ENCODE measurements at places on chromosomes 3 and 15.

- no peak for DNase-seq
These were observed 15.6 kb downstream of the CHST2 start for GRCh38 chr3:143135150-143135549.

DNA sequence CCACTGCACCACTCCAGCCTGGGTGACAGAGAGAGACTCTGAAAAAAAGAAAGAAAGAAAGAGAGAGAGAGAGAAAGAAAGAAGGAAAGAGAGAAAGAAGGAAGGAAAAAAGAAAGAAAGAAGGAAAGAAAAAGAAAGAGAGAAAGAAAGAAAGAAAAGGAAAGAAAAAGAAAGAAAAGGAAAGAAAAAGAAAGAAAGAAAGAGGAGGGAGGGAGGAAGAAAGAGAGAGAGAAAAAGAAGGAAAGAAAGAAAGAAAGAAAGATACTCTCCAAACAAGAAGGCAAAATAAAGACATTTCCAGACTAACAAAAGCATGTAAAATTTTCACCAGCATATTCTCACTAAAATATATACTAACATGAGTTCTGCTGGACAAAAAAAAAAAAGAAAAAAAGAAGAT lies 228.7 kb downstream of the DPH6 start:
- no peak for DNase-seq

DNA sequence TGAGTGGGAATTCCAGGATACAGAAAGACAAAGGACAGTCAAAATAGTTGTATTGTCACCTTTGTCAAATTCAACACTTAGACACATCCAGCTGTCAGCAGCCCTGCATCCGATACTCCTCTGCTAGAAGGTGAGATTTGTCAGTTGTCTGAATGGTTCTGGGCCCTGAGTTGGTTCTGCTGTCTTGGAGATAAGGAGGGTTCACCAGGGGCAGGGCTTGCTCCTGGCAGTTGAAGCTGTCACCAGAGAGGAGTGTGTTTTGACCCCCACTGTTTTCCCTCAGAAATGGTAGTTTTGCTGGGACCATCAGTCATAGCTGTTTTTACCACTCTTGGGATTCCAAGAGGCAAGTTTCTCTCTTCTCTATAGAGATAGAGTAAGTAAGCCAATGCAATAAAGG lies 3.2 kb upstream of the KY start:
- no peak for DNase-seq

DNA sequence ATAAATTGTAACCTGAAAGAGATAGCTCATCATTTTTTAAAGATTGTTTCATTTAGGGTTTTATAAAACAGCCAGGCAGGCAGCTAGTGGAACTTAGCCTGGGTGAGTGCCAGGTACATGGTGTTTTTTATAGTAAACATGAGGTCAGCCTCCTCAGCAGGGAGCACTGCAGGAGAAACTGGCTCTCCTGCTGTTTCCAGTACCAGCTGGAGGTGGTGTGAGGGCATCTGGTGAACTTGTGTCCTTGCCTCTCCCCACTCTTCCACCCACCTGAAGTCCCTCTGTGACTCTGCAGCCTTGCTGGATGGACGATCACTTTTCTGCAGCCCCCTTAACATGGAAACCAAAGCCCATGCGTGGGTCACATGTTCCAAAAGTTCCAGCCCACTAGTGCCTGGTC lies 128.4 kb downstream of the FAM174B start:
- no peak for DNase-seq

DNA sequence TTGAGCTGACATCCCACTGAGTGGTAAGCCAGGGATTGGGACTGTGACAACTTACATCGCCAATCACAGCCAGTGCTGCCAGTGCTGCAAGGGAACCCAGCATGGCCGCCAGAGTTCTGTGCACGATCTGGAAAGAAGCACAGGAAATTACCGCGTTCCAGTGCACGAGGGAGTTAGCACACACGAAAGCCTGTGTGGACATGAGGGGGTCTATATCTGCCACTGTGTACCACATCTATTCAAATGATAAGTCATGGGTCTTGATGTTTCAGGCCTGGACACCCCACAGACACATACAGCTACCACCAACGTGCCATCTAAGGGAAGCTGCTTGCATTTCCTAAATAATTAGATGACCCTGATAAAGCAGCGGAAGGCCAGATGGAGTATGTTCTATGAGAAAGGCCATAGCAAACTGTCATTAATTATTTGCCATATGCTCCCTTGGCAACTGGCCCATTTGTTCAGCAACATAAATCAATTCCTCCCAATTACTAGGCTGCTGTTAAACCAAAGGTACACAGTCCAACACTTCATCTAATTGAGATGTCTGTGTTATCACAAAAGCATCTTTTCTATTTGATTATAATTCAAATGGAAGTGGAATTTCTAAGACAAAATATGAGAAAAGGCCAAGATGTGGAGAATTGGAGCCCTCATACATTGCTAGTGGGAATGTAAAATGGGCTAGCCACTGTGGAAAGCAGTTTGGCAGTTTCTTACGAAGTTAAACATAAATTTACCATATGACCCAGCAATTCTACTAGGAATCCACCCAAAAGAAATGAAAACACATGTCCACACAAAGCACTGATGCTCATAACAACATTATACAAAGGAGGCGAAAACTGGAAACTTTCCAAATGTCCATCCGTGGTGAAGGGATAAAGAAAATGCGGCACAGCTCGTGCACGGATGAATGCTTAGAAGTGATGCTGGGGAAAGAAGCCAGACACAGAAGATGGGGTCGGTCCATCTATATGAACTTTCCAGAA lies 108.3 kb downstream of the OCA2 start:
- no peak for DNase-seq

- DNase-seq: no peak
These were observed 1075.1 kb downstream of the AGBL1 start for GRCh38 chr15:87154761-87155160.

DNA sequence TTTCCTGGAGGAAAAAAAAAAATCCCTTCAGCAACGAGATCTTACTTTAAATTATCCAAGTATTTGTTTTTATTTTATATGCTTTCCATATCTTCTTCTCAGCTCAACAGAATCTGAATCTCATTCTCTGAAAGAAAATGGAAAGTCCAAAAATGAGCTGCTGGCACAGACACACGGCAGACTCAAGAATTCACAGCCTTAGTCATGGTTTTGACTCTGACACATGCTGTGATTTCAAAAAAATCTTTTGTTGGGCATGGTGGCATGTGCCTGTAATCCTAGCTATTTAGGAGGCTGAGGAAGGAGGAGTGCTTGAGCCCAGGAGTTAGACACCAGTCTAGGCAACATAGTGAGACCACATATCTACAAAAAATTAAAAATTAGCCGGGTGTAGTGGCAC lies 565.0 kb downstream of the MAGI1 start:
- no peak for DNase-seq

- DNase-seq: no peak
These were observed 417.9 kb downstream of the MECOM start for GRCh38 chr3:169245631-169246030.

DNA sequence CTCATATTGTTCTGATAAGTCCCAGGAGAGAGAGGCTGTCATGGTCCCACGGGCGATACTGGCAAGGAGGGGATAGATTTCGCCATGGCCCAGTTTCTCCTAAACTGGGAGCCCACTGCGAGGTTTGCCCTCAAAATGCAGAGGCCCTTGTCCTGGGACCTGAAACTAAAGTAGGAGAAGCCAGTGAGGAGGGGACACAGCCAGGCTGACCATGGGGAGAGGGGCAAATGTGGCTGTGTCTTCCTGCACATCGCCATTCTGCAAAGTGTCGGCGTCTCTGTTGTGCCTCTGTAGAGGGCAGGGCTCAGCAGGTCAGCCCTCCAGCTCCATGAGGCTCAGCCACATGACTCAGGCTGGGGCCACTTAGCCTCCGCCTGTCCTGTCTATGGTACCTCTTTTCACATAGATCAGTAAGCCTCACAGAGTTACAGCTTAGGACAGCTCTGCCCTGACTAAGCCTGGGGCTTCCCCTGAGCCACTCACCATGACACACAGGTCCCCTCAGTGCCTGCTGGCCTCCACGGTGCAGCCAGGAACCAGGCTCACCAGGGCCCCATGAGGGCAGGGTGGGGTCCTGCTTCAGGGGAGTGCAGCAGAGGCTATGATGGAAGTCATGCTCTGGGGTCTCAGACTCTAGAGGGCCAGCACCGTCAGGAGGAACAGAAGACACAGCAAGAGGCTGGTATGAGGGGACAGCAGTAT lies 28.6 kb upstream of the PLXNA1 start:
- DNase-seq: no peak

- DNase-seq: no peak
These were observed 17.1 kb upstream of the VILL start for GRCh38 chr3:37973246-37974054.

- DNase-seq: no peak
These were observed 440.1 kb downstream of the GABRG3 start for GRCh38 chr15:27410996-27411605.

DNA sequence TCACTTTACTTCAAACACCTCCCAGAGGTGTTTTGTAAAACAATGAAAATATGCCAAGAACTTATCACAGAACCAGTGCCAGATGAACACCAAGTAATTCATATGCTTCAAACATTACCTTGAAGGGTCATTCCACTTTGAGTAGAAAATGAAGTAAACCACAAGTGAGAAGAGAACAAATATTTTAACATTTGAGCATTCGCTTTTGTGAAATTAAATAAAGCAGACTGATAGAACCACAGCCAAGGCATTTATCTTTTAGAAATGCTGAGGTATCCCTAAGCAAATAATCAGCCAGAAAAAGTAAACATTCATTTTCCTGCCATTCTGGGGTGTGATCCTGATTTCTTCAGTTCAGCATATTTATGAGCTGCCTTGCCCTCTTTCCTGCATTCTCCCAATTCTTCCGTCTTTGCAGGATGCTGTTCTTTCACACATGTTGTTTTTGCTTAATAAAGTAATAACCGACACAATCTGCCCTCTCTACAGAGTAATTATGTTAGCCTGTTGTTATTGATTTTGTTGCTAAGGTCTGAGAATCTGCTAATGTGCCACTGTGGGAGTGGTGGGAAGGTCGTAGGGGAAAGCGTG lies 235.6 kb upstream of the TGFBR2 start:
- no peak for DNase-seq

- no peak for DNase-seq
These were observed 127.3 kb upstream of the THBS1 start for GRCh38 chr15:39453620-39454019.

- DNase-seq: no peak
These were observed 67.3 kb upstream of the RASGRF1 start for GRCh38 chr15:79157631-79158592.

DNA sequence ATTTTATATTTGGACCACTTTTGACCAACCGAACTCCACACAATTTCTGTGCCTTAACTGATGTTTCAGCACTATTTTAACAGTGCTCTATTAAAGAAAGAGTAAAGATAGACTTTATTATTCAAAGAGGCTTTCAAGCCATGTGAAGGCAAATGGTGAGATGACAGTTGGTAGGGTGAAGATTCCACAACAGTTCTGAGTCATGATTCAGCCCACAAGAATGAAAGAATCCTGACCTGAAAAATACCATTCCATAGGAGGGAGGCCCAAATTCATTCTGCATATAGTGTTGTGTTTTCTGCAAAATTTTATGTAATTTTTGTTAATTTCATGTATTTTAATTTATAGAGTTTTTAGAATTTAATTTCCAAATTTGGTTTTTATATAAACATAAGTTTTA lies 135.6 kb upstream of the STAC start:
- no peak for DNase-seq

DNA sequence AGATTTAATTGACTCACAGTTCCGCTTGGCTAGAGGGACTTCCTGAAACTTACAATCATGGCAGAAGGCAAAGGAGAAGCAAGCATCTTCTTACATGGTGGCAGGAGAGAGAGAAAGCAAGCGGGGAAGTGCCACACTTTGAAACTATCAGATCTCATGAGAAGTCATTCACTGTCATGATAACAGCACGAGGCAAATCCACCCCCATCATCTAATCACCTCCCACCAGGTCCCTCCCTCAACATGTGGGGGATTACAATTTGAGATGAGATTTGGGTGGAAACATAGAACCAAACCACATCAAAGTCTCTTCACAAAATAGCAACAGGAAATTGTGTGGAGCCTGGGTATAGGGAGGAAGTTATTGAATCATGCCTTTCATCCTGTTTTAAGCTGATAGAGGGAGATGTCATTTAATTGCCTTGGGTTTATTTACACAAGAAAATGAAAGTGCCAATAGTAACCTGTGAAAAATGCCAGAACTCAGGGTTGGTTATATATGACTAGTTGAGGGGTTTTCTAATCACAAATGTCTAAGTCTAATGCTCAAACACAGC lies 624.8 kb upstream of the LMCD1 start:
- peak; percentile 60 for DNase-seq

DNA sequence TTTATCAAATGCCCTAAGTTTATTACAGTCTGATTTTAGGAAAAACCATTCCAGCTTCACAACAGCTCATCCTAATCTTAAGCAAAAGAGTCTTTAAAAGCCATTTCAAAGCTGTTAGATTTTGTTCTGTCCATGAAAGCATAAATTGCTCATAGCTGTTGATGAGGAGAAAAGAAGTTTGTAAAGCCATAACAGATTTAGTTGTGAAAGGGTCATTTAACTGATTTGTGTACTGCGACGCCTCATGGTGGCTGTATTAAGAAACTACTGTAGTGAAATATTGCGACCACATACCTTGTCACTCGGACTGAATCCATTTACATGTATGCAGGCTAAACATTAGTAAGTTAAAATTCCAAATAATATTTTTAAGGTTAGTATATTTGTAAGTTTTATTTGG lies 20.9 kb downstream of the BBX start:
- DNase-seq: no peak

GRCh38 chr3:100570811-100571210 lies 38.6 kb upstream of the ADGRG7 start:
- no peak for DNase-seq

DNA sequence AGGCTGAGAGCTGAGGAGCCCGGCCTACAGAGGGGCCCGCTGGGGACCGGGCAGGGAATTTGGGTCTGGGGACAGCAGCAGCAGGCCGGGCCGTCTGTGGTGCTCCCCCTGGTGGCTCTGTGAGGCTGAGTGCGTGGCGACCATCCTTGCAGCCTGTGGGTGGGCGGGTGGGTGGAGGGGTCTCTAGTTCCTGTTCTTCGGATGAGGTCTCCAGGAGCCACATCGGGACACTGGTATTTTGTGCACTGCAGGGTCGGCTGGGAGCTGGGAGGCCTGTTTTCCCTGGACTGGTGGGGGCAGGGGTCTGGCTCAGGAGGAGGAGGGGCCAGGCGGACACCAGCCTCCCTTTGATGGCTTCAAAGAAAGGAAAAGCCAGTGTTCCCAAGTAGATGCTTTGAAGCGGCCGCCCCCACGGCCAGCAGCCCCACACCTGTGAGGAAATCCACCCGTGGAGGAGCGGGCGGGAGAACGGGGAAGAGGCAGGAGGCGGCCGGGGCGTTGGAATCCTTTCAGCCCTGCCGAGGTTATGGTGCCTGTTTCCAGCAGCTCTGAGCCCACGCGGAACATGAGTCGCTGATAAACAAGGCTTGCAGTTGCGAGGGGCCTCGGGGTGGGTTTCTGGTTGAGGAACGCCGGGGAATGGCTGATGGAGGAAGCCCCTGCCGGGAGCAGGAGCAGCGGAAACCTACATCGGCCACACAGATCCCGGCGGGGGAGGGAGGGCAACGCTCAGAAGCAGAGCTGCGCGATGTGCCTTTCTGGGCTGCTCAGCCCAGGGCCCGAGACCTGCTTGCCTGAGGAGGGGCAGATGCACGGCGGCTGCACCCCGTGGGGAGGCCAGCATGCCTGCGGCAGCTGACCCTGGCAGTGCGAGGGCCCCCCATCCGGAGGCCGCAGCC lies 154.3 kb downstream of the NSMCE3 start:
- no peak for DNase-seq
